ENCODE measurements at places on chromosomes 6 and 20.

DNA sequence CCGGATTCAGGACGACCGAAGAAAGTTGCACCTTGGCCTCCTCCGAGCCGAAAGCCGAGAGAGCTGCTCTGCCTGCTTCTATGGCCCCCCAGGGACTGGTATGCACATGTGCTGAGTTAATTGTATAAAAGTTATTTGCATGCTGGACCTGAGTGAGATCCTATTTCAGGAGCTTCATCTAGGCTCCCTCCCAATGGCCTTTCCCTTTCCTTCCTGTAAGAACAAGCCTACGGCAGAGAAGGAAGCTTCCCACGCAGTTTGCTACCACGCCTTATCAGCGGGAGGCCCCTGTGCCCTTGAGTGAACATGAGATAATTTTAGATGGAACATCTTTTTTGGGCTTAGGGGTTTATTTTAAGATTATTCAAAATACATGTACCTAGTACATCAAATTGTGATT is 65.9 kb downstream of the RIN2 start:
- peak; percentile 40 for DNase-seq

DNA sequence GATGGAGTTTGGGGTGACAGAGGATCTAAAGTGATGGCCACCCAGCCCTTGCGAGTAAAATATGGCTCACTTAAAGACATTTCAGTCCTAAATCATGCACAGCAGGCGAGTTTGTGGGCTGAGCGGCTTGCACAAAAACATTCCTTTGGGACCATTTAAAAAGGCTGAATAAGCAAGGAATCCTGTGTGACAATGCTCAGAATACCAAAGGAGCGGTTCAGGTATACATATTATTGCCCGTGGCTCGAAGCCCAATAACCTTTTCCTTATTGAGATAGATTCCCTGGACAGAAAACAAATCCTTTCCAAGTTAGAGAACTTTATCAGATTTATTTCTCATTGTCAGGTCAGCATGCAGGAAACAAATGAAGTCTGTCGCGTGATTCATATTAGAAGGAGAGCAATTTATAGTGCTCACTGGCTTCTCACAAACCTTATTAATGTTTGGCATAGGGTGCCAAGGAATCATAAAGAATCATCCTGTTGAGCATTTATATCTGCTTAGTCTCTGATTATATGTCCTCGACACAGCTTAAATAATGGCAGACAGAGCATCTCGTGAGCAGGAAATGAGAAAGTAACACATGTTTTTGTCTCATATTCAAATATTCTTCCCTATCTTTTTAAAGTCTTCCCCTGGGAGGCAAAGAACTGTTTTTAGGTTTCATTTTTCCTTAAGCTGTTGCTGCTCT is 121.3 kb downstream of the TRMT11 start:
- no peak for DNase-seq

DNA sequence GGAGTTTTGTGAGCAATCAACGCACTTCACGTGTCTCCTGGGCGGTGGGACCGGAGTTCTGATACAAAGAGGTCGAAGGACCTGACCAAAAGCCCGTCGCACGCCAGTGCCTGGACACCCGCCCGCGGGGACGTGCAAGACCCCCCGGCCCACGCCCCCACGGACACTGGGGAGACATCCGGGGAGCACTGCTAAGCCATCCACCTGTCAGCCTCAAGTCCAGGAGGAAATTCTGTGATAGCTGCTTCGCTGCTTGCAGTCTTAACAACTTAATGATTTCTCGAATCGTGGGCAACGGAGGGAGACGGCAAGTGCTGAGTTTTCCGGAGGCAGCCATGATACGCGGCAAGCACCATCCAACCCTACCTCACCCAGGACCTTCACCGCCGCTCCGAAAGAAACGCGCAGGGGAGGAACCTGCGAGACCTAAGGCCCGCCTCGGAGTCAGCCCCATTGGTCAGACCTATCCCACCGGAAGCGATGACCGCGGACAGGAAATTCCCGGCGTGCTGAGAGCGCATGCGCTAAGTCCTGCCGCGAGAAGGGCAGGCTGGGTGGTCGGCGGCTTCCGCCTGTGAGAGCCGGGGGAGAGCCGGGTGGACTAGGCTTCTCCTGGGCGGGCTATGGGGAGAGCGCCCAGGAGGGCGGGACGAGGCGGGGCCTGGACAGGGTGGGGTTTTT is at the start of gene TFB1M:
TSS of gene TFB1M (minus strand) at position 393 of the 681 bp plus-strand sequence. CDS start at position 337, 56 bp downstream.
- DNase-seq: peak; percentile 98

DNA sequence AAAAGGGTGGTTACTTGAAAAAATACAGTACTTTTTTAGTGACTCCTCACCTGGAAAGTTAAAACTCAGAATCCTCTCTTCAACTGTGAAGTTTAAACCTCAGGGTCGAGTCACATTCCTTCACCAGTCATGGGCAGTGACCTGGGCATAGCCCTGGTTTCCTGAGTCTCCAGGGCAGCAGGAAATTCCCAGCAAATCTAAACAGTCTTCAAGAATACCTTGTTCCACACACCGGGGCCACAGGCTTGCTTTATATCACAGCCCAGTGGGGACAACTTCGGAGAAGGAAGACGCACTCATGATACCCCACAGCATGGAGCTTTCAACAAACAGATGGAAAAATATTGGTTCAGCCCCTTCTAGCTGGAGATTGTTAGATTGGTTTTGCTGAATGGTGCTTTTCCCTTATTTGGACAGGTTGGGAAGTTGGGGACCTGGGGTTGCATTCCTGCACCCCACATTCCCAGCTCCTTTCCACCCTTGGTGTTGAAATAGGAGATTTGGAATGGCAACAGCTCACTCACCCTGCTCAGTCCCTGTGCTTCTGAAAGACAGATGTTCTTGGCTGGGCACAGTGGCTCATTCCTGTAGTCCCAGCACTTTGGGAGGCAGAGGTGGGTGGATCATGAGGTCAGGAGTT is 113.0 kb upstream of the TMEM170B start:
- no peak for DNase-seq

DNA sequence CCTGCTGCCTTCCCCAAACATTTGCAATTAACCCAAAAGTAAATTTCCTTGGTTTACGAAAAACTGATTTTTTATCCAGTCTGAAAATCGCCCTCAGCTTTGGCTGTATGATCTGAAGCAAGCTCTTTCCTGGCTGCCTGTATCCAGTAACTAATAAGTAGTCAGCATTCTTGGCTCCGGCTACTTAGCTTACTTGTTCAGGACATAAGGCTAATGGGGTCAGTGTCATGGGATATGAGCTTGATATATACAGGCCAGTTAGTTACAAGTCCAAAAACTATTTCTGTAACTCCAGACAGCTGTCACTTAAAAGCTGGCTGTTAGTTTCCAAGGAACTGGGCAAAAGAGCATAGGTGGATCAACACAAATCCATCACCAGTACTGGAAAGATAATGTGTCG is 56.2 kb downstream of the KHDC1L start:
- no peak for DNase-seq

- no peak for DNase-seq
Measured at GRCh38 chr6:36244641-36245280, 25.1 kb upstream of the PNPLA1 start.

- no peak for DNase-seq
Measured at GRCh38 chr20:3277686-3278465, 38.9 kb upstream of the SLC4A11 start.

DNA sequence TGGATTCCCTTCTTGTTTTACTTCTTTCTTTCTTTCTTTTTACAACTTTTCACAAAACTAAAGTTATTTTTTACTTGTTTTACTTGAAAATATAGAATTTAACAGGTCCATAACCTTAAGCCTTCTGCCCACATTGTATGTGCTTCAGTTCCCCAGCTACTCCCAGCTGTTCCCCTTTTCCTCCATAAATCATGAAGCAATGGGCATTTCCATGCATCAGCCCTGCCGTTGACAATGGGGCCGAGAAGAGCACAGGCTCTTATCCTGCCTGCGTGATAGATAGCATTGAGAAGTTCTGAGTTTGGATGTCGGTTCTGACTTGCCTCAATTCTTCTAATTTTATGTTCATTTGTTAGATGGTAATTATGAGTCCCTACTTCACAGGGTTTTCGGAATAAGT is 583.8 kb downstream of the CDH26 start:
- no peak for DNase-seq

GRCh38 chr6:157804448-157805327 is 18.4 kb upstream of the SNX9 start:
- no peak for DNase-seq

- no peak for DNase-seq
Measured at GRCh38 chr6:64497634-64498033, 862.0 kb downstream of the PHF3 start.

DNA sequence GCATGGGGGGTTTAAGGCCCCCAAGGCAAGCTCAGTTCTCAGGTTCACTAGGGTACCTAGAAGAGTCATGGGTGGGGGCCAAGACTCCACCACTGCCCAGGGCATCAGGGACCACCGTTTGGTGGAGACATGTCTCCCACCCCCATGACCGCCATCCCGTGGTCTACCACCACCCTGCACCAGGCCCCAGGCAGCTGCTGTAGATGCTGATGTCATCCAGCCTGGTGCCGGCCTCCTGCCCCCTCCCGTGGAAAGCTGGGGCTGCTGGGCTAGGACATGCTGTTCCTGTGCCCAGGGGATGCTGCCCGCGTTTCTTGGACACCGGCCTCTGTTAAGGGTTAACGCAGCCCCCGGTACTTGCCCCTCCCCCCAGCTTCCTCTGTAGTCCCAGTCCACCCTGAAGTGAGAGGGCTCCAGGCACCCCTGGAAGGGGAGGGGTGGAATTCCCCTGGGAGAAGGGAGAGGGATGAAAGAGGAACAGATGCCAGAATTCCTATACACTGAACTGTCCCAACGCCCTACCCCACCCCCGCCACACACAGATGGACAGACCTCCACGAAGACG is 587 bp downstream of the IP6K3 start:
- DNase-seq: no peak

DNA sequence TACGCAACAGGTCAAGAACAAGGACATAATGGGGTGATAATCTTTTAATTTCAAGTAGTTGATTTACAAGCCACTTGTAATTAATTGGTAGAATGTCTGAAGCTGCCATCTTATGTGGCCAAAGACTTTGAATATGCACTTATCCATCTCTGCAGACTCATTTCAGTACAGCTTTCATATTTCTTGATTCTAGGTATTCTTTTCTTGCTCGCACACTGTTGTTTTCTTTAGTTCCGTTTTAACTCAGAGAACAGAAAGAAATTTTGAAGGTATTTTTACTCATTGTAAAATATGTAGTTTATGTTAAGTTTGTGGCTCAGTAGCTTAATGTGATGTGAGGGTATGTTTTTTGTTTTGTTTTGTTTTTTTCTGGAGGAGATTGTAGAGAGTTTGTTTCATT is 73.9 kb downstream of the UBR2 start:
- no peak for DNase-seq

GRCh38 chr6:30847971-30848436 is 36.3 kb upstream of the DDR1 start:
- DNase-seq: no peak

DNA sequence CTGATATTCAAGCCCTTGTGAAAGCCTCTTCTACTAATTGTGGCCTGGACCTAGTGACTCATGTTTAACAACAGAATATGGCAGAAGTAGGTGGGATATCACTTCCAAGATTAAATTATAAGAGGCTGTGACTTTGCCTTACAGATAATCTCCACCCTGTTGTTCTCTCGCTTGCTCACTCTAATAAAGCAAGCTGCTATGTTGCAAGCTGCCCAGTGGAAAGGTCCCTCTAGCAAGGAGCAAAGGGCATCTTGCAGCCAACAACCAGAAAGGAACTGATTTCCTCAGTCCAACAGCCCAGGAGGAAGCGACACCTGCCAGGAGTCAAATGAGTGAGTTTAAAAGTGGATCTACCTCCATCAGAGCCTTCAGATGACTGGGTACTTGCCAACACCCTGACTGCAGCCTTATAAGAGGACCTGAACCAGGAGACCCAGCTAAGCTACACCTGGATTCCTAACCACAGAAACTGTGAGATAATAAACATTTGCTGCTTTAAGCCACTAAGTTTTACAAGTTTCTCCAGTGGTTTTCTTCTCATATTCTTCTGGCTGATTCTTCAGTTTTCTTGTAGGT is 112.6 kb downstream of the FRK start:
- no peak for DNase-seq

- no peak for DNase-seq
Measured at GRCh38 chr6:80325742-80326141, 219.3 kb downstream of the BCKDHB start.

DNA sequence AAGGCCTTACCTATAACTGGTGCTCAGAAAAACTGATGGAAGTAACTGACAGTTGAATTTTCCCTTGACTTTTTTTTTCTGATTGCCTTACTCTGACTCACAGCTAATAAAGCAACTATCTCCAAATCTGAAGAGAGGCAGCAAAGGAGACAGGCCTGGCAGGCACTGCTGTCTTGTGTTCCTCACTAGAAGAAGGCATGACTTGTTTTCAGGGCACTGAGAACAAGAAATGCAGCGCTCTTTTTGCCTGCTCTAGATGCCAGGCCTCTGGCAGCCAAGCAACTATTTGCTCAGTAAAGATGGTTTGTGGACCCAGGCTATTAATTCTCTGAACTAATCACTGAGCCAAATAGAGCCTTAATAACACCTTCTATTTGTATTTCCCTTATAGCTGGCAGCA is 155.1 kb downstream of the PRDM13 start:
- DNase-seq: no peak

DNA sequence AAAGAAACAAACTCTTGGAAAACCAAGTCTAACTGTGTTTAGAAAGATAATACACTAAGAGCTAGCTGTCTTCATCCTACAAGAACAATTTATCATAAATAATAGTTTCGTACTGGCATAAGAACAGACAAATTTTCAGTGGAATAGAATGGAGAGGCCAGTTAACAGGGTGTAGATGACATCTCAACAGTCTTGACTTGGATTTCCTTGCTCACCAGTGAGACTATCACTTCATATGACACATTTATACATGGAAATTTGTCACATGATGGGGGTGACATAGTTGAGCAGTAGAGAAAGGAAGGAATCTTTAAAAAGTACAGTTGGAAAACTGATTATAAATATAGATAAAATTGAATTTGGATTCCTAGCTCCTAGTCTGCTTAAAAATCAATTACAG is 35.6 kb downstream of the TNFAIP3 start:
- DNase-seq: no peak

DNA sequence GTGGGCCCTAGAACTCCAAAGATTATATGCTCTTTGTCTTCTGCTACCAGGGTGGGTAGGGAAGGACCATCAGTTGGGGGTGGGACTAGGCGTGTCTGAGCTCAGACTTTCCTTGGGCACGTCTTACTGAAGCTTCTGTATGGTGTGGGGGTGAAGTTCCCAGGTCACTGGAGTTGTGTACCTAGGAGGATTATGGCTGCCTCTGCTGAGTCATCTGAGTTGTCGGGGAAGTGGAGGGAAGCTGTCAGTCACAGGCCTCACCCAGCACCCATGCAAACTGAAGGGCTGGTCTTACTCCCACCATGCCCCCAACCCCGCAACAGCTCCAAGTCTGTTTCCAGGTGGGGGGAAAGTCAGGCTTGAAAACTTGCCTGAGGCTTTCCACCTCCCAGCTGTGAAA is 90.1 kb downstream of the LPA start:
- DNase-seq: no peak

GRCh38 chr6:8939615-8940014 is 504.3 kb upstream of the SLC35B3 start:
- no peak for DNase-seq
